WERI-Rb-1 (cell line): ENCODE measurements at places on chromosomes 1 and 21.
A peak's percentile ranks its signal among the peaks of the same experiment; 100 is the strongest.

DNA sequence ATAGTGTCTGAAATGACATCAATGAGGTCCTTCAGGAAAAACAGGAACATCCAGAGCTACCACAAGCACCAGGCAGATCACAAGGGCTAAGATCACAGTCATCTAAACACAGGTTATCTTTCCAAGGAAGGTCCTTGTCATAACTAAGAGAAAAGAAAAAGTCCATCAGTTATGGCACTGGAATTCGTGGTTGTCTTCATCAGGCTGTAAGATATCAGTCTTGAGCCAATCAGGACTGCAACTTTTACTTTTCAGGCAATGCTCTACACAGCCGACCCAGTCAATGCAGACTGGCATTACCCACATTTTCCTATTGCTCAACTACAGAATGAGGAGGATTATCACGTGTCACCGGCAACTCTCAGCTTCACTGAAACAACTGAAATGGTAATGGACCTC, 26.4 kb downstream of the SORT1 start:
- DNase-seq: no peak

DNA sequence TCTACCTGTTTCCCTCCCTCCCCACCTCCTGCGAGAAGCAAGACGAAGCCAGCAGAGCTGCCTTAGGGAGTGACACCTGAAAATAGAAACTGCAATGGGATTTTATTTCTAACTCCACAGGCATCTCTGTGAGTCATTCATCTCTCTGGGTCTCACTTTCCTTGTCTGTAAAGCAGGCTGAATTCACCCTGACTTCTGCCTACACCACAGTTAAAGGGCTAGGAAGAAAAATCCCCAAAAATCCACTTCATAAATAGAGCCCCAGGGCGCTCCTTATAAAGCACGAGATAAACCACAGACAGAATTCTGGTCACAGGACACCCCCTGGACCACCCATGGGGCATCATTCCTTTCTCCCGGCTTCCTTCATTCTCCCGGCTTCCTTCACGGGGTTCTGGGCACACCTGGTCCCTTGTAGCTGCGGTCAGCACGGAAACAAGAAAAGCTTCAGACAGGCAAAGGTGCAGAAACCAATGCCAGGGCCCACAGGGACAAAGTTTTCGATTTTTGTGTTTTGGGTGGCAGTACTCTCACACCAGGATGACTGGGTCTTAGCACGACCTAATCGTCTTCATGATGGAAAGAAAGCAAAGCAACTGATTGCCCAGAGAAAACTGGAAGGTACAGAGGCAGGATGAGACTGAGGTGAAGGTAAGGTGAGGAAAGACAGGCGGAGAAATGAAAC, 2.8 kb upstream of the H6PD start:
- no peak for DNase-seq

GRCh38 chr21:38460171-38460742, 38.0 kb downstream of the ERG start:
- no peak for DNase-seq

DNA sequence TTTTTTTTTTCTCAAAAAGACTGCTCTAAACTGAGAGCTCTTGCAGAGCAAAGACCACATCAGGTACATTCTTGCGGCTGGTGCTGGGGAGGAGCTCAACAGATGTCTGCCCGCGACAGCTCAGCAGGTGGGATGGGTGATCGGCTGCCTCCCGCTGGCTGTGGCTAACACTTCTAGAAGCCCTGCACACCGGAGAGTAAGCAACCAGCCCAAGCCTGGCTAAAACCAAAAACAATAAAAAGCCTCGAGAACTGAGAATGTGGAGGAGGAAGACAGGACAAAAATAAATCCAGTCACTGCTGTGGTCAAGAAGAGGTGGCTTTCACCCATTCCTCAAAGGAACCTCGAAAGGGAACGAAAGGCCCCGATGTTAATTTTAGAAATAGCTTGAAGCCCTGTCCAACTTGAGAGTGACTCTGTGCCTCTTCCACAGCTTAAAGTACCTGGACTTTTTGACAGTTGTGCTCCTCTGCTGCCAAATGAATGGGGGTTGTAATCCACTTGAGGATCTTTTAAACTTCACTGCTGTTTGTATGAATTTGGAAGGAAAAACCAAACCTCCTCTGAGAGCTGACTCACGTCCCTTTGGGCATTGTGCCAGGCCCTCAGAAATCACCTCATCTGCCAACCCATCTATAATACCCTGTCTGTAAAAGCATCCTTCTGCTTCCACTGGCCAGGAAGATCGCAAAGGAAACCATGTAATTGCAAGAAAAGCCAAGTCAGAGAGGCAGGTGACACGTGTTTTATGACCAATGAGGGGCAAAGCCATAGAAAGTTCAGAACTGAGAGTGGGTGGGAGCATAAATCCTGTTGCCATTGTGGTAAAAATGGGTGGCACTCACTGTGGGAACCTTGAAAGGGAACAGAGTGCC, 78.6 kb downstream of the KCNN3 start:
- DNase-seq: peak; percentile 75

GRCh38 chr1:66930823-66931174, 6.0 kb downstream of the MIER1 start:
- no peak for DNase-seq

DNA sequence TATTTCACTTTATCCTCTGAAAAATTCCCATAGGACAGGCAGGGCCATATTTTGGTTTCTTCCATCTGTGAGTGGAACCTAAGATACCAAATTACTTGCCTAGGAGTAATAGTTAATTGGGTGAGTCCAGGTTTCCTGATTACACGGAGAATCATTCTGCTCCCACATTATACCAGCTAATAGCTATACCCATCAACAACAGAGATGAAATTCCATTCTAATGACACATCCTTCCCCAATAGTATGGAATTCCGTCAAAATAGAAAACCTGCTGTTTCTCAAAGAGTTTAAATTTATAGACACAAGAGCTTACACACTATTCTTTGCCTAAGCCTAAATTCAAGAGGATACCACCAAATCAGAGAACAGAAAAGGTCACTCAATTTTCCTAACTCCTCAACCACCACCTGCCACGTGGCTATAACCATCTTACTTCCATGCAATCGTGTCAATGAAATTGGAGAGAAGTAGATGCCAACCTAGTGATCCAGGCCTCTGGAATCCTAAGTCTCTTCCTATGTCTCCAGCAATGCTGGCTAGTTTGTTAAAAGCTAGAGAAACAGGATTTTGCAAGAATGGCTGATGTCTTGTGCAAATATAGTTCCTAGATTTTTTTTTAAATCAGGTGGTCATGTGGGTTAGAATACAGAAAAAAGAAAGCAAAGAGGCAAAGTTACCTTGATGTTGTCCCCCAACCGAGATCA, 6.2 kb downstream of the PPT1 start:
- no peak for DNase-seq
